ENCODE measurements at places on chromosomes 12 and 14. TPM values are rescaled to one million over a fixed set of nuclear protein-coding genes. Genes with fewer than 3 reads are reported as not detected.
A peak's percentile ranks its signal among the peaks of the same experiment; 100 is the strongest.

DNA sequence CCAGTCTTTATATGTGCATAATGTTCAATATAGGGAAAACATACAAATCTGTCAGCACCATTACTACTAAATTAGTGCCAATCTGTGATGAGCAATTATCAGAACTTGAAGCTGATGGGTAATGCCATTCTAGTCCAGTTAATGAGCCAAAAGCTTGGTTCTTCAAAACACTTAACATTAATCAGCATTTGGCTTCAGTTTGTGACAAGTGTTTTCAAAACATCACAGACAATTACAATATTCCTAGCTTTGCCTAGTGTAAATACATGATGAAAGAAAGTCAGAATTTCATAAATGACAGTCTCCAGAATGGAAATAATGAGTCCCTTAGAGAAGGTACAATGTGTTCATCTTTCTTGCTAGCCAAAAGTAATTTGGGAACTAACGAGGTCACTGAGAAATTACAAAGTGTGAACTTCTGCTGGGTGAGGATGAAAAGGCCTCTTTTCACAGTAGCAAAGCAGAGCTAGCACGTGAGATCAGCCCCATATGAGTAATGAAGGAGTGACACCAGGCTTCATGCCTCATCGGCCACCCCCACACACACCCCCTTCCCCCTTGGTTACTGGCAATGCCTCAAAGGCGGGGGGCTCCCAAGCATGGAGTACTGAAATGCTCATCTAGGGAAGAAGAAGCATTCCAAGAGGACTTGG, 180.6 kb upstream of the EEA1 start:
- no peak for DNase-seq
- H3K27ac ChIP-seq, result peak overlapping the region; percentile 45
- H3K36me3 ChIP-seq, result no peaks in the 10 kb centered on the region
- no peaks in the 10 kb centered on the region for H3K4me1 ChIP-seq
- no peaks in the 10 kb centered on the region for H3K27me3 ChIP-seq
- no peak overlapping the region for H3K4me3 ChIP-seq

DNA sequence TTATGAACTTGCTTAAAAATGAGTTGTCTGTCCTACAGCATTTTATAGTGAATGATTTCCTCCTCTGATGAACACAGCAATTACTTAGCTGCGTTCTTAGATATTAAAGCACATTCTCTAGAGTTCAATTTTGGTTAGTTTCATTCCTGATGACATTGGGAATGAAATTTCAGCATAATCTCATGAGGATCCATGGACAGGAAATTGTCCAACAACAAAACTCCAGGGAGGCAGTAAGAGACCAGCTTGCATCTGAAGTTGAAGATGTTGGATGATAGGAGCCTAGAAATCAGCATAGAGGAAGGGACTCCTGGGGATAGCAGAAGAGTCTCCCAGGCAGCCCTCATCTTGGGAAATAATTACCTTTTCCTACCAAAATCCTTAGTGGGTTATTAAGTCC, 128.7 kb upstream of the RAP1B start:
- no peak overlapping the region for H3K27ac ChIP-seq
- DNase-seq, result no peak
- H3K36me3 ChIP-seq, result no peaks in the 10 kb centered on the region
- H3K27me3 ChIP-seq, result no peaks in the 10 kb centered on the region
- H3K4me1 ChIP-seq, result no peaks in the 10 kb centered on the region

- H3K4me1 ChIP-seq, result no peaks in the 10 kb centered on the region
- no peaks in the 10 kb centered on the region for H3K27me3 ChIP-seq
- peaks cover 22% of the 10 kb centered on the region for H3K36me3 ChIP-seq
- peak overlapping the region; percentile 79 for H3K27ac ChIP-seq
- H3K4me3 ChIP-seq, result no peak overlapping the region
Measured at GRCh38 chr12:14950982-14951746, 10.2 kb downstream of the ARHGDIB start.

ZNF10 gene
- 9.8 TPM for total RNA-seq

TCL1A gene
- not detected for total RNA-seq
